ENCODE measurements at places on chromosomes 2 and 18.

DNA sequence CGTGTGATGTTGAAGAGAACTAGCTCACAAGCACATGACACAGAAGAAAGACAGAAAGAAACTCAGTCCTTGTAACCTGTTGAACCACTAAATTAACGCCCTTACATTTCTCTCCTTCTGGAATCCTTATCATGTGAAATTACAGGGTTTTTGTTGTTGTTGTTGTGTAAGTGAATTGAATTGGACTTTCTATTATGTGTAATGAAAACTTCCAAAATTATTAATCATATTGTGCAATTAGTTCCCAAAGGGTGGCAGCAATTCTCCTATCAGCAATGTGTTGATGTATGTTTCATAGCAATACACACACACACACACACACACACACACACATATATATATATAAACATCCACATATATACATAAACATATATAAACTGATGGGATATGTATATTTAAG, 402.2 kb upstream of the TCF4 start:
- DNase-seq = no peak

DNA sequence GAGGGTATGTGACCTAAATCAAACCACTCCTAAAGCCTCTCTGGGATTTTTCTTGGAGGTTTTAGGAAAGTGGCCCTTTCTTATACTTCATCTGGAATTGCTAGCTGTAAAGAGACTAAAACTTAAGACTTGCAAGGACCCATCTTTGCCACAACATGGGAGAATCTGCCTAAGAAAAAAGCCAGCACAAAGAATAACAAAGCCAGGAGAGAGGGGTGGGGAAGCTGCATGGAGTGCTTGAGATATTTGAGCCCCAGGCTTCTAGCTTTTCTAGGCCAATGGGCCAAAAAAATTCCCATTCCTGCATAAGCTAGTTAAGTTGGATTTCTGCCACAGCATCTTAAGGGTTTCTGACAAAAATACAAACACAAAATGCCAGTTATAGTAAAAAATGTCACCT, 38.5 kb upstream of the LYPD6 start:
- DNase-seq = no peak

DNA sequence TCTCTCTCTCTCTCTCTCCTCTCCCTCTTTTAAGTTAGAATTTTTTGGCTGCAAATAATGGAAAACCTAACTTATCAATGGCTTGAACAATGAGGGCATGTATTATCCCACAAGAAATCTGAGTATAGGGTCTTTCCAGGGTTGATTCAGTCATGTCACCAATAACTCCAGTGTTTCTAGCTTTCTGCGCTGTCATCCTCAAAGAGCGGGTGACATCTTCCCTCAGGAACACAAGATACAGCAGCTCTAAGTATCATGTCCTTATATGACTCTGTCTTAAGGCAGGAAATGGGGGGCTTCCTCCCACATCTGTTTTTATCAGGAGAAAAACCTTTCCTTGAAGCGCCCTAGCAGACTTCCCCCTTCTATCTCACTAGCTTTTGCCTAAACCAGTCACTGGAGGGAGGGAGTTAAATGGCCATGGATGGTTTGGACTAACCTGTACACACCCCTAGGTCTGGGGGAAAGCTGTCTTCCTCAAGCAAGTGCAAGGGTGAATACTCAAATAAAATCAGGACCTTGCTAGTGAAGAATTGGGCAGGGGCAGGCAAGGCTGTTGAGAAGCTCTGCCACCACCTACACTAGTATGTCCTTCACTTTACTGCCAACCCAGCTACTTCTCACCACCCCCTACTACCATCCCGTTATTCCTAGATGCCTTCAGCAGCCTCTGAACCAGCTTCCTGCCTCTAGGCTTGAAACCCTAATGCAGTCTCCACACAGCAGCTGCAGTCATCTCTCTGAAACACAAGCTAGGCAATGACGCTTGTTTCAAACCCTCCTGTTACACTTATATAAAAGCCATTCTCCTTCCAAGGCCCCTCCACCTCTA, 7.5 kb upstream of the TUBA4A start:
- DNase-seq = no peak

- no peak for DNase-seq
Observed at GRCh38 chr2:69217333-69218080, 169.5 kb downstream of the GFPT1 start.

GRCh38 chr2:96353606-96354101, 18.1 kb downstream of the NCAPH start:
- DNase-seq = no peak

- no peak for DNase-seq
Observed at GRCh38 chr2:8861797-8862196, 24.4 kb upstream of the KIDINS220 start.

DNA sequence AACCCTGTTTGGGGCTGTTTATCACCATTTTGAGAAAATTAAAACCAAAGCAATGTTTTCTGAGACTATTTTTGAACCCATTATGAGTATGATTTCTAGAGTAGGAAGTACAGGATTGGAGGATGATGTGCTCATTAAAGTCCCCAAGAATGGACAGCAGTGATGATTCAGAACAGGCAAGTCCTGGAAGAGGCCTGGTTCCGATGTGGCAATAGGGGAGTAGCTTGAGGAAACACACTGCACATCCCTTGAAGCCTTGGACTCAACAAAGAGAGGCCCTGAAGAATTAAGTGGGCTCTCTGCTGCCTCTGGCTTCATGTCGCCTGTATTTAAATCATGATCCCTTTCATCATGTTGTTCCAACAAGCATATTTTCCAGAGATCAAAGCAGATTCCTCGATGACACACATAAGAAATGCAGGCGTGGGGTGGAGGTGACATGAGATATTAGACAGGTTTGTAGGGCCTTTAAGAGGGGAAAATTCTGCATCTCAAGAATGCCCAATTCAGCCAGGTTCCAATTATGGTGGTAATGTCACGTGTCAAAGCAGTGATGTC, 242.2 kb downstream of the FHOD3 start:
- DNase-seq = no peak

- DNase-seq = no peak
Observed at GRCh38 chr2:24054366-24055010, 4.9 kb downstream of the FKBP1B start.

GRCh38 chr2:68108120-68108519, 45.3 kb upstream of the C1D start:
- DNase-seq = no peak

- DNase-seq = no peak
Observed at GRCh38 chr18:40431071-40431985, 1523.7 kb upstream of the PIK3C3 start.

DNA sequence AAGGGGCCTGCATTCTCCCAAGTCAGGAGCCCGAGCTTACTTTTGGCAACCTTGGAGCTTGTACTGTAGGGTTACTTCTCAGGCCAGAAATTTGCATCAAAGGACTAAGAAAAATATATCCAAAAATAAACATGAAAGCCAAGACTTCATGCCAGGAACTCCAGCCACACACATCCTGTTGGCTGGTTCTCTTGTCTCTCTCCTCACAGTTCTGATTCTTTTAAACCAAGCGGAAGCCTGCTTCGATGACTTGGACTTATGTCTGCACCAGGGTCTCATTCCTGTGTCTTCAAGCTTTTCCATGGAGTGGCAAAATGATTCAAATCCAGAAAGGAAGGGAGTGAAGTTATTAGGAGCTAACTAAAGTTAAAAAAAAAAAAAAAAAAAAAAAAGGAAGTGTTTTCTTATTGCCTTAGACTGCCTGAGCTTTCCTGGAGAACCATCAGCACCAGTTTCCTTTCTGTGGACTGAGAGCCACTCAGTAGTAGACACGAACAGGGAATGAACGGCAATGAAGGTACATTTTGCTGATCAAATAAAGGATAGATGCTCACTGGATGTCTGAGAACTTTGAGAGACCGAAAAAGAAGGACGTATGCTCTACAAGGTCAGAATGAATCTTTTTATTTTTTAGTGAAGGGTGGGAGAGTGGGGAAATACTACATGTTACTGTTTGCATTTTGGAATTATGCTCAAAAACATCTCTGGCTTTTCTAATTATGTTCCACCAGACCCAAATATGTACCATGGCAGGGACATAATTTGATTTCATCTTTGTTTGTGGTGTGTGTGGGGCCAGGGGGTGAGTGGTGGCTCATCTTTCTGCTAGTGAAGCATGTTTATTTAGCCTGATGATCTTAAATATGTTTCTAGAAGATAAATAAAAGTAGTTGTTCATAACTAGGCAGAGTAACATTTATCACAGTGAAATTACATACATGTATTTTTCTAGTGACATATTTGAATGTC, 86.0 kb downstream of the RAPGEF4 start:
- no peak for DNase-seq

DNA sequence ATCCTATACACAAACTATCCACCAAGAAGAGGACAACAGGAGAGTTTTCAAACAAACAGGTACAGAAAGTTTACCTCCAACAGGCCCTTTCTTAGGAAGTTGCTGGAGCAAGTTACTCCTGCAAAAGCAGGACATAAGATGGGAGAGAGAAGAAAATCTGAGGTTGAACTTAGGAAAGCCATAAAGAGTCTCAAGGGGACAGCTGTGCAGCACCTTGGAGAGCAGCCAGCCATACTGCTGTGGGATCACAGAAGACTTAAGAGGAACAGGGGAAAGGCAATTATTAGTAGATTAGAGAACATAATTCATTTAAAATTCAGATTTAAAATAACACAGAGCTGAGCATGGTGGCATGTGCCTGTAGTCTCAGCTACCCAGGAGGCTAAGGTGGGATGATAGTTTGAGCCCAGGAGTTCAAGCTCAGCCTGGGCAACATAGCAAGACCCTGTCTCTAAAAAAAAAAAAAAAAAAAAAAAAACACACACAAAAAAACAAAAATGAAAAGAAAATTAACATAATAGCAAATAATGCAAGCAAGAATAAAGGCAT, 148.1 kb upstream of the SIX3 start:
- DNase-seq = no peak

DNA sequence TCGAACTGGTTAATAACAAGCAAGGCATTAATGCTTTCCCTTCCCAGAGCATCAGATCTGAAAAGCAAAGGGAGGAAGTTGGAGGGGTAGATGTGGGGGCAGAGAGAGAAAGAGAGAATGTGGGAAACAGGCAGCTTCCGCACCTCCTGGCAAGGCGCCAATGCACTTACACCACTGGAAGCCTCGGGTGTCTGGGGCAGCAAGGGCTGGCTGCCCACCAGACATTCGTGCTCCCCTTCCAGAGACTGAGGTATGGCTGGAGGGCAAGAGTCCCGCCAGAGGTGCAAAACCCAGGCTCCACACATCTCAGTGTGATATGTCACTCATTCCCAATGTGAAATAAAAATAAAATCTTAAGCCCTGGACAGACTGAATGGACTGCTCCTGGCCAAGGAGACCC, 46.4 kb downstream of the TEX51 start:
- DNase-seq = no peak

- no peak for DNase-seq
Observed at GRCh38 chr2:63050334-63051041, at the start of gene OTX1. Gene OTX1, plus strand, starts transcription at chr2:63050830. Its CDS starts 2,161 bp downstream, at chr2:63052991.

- no peak for DNase-seq
Observed at GRCh38 chr18:31773774-31774476, 13.2 kb upstream of the SLC25A52 start.
